ENCODE measurements at places on chromosomes 11 and 22.

DNA sequence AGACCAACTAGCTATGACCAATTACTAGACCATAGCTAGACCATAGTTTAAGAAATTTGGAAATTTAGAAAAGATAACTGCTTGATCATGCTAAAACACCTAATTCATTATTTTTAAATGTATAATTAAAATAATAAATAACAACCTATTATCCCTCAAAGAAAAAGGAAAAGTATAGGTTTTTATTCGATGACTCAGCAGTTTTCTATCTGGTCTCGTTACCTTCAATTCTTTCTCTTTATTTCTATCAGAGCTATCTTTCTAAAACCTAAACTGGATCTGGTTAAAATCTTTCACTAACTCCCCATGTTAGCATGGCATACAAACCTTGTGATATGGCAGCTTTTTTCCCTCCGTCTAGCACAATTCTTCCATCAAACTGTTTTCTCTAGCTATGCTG, 27.3 kb downstream of the CSTPP1 start:
- DNase-seq = no peak

GRCh38 chr11:35330931-35331330, 88.4 kb downstream of the SLC1A2 start:
- DNase-seq = no peak

DNA sequence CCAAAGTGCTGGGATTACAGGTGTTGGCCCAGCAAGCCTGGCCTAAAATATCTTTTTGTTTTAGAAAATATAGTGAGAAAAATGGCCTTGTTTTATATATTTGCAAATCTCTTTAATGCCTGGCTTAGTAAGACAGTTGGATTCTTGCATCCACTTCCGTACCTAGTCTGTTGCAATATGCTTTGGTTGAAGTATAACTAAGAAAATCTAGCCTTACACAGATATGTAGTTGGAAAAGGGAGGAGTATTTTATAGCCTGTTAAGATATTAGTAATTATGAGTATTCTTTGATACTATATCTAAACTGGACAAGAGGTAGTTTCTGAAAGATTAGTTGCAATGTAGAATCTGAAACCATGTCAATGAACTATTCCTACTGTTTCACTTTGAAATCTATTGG, 65.1 kb downstream of the ZNRF3 start:
- no peak for DNase-seq

- no peak for DNase-seq
These were observed 15.3 kb upstream of the BAIAP2L2 start for GRCh38 chr22:38125751-38126201.

- no peak for DNase-seq
These were observed 171.5 kb downstream of the RCN1 start for GRCh38 chr11:32262367-32262766.

DNA sequence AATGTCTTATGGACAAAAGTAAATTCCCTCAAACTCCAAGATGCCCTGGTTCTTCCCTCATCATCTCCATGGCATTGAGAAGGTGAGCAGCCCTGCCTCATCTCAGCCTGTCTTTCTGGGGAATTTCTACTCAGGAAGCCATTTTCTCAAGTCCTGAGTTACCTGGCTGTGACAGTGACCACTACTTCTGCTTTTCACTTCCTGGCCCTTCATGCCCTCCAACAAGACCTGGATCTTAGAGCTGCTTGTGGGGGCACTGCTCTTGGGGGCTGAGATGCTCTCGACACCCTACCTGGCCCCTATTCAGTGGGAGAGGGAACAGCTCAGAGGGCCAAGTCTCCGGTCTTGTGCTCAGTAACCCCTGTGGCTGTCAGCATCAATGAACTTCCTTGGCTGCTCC, 5.5 kb upstream of the IGSF22 start:
- no peak for DNase-seq

Measured in activated CD4-positive, CD25-positive, alpha-beta regulatory T cell treated with anti-CD3 and anti-CD28 coated beads, Interleukin-2, amount 50 U/mL, for 16 hours (primary cell).